Naive thymus-derived CD4-positive, alpha-beta T cell (primary cell): ENCODE measurements at places on chromosomes 11 and 22. TPM values are rescaled to one million over a fixed set of nuclear protein-coding genes. Genes with fewer than 3 reads are reported as not detected.

Gene MMP13
- total RNA-seq = not detected

Gene SF3B2
- 206 TPM for total RNA-seq

Gene UBTFL1
- not detected for total RNA-seq

Gene MYOD1
- not detected for total RNA-seq

Gene HBB
- total RNA-seq = not detected

Gene JHY
- 3.7 TPM for total RNA-seq

Gene STIP1
- total RNA-seq = 45.1 TPM

Gene GTSE1
- 0.30 TPM for total RNA-seq

Gene FAT3
- total RNA-seq = not detected

Gene VPREB3
- total RNA-seq = not detected in 2 replicates

Gene MSANTD2
- 27.2 TPM for total RNA-seq

Gene ASRGL1
- total RNA-seq = 3.4 TPM

Gene PGR
- not detected for total RNA-seq

Gene CD248
- total RNA-seq = 4.6 TPM

Gene SDHD
- 84.4 and 89.5 TPM in 2 replicates for total RNA-seq

Gene SLC7A4
- 0.13 TPM for total RNA-seq

Gene DYNC2H1
- 3.0 TPM for total RNA-seq

Gene EHF
- total RNA-seq = not detected in 2 replicates

Gene C11orf21
- total RNA-seq = 153 TPM

Gene GLB1L3
- total RNA-seq = 1.8 TPM

Gene RBMXL2
- total RNA-seq = not detected

Gene CXCR5
- 2.9 TPM for total RNA-seq

Gene MRGPRE
- total RNA-seq = not detected
